ENCODE measurements at places on chromosomes 7 and 10.

DNA sequence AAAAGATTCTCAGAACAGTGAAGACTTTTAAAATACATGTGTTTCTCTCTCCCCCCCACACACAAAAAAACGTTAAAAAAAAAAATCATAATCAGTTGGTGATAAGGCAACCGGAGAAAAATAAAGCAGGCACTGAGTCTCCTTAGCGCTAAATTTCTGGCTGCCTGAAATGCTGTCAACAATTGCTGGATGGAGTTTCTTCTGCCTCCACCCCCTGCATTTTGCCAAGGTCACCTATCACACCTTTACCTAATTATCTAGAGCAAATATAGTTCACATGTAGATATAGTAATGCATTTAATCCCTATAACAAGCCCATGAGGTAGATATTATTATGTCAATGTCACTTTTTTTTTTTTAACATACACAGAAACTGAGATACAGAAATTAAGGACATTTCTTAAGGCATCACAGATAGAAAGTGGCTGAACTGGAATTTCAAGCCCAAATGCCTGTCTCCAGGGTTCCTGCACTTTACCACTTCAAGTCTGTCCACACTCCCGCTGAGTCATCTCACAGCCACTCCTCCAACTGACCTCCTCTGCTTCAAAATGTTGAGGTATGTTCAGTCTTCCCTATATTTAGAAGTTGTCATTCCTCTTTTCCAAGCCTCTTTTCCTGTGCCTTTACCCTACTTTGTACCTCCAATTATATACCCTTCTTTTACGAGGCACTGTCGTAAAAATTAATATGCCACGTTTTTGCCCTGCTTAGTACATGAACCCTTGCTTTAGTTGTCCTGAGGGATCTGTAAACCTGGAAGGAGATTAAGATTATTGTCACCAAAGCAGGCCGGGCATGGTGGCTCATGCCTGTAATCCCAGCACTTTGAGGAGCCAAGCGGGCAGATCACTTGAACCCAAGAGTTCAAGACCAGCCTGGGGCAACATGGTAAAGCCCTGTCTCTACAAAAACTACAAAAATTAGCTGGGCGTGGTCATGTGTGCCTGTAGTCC is 72.8 kb upstream of the MPP7 start:
- no peak for DNase-seq

GRCh38 chr10:79277579-79278269 is 69.5 kb upstream of the PPIF start:
- DNase-seq: no peak

GRCh38 chr10:62996925-62997324 is 136.2 kb upstream of the NRBF2 start:
- DNase-seq: no peak

DNA sequence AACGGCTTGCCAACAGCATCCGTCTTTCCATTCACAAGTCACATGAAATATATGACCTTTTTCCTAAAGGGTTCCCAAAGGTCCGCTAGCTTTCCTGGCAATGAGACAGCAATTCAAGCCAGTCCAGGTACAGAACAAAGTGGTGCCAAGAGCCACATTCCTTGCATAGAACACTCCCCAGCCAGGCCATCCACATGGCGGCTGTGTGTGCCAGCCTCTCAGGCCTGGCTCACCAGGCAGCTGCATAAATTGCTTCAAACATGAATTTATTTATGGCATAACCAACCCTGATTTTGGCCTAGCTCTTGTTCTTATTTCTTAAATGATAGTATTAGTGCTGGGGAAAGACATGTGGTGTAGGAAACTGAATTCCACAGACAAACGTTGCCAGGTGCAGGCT is 63.7 kb upstream of the CREB5 start:
- no peak for DNase-seq
